ENCODE measurements at places on chromosomes 12 and 14.

- no peak for DNase-seq
These were observed 136.7 kb downstream of the PDE3A start for GRCh38 chr12:20505056-20505455.

DNA sequence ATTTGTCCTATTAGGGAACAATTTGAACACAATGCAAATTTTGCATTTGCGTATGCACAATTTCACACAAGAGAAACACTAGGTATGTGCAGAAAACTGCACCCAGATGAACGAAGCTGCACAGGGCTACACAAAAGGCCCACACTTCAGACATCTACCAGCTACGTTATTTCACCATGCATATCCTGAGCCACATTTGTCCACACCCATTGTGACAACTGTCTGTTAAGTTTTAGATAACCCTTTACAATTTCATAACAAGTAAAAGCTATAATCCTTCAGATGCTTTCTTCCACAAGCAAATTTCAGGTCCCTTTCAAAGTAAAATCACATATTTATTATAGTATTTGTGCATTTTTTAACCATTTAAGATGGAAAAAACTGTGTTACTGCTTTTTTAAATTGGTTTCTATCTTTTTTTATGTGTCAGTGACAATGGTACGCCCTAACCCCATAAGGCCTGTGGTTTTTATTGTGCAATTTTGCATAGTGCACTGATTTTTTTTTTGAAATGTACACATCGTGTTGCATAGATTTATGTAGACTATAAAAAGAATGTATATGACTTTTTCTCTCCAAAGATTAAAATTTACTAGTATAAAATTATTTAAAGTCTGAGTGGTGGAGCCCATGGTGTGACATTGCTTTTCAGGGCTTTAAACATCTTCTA, 87.8 kb upstream of the BTG1 start:
- DNase-seq, result no peak

DNA sequence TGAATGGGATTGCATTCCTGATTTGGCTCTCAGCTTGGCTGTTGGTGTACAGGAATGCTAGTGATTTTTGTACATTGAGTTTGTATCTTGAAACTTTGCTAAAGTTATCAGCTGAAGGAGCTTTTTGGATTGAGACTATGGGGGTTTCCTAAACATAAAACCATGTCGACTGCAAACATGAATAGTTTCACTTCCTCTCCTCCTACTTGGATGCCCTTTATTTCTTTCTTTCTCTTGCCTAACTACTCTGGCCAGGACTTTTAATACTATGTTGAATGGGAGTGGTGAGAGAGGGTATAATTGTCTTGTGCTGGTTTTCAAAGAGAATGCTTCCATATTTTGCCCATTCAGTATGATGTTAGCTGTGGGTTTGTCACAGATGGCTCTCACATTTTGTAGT, 141.5 kb downstream of the CEP83 start:
- no peak for DNase-seq

GRCh38 chr12:47033081-47033480, 46.3 kb upstream of the PCED1B start:
- no peak for DNase-seq

DNA sequence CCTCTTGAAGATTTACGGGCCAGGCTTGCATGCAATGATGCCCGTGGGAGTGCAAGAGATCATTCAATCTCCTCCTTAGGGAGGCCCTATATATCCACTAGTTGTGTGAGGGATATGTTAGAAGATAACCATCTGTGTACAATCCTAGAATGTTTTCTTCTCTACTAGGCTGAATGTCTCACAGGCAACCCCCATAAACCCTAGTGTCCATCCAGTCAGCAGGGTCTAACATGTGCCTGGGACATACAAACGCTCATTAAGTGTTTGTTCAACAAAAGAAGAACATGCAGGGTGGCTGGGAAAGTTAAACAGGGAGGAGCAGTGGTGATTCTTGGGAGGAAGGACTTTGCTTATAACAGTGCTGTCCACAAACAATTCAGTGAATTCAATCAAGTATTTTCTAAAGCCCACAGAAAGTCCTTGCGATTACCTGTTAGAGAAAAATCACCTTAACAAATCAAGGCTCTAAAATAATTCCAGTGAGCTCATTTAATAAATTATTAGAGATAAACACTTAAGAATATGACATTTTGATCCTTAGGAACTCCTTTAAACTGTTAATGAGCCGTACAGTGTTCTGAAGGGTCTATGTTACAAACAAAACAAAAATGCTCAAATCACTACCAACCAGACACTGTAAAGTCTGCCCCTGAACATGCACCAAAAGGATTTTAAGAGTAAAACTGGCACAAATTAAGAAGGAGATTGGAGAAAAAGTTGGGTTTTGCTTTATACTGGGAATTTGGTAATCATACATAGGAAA, 96.6 kb upstream of the FERMT2 start:
- DNase-seq, result no peak

DNA sequence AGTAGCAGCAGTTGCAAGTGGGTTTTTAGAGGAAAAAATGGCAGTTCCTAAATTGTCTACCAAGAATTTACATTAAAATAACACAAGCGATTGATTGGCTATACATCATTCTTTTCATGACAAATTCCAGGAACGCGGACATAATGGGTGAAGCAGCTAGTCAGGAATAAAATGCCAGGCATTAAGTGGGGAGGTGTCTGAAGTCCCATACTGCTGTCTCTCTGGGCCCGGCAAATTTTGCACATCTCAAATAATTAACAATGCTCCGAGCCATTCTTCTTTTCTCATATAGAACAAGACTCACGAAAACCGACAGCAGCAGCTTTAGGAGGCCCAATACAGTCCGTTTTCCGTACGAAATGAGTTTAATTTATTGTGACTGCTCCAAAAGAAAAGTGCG, 696 bp downstream of the RPL36AL start:
- DNase-seq, result no peak

DNA sequence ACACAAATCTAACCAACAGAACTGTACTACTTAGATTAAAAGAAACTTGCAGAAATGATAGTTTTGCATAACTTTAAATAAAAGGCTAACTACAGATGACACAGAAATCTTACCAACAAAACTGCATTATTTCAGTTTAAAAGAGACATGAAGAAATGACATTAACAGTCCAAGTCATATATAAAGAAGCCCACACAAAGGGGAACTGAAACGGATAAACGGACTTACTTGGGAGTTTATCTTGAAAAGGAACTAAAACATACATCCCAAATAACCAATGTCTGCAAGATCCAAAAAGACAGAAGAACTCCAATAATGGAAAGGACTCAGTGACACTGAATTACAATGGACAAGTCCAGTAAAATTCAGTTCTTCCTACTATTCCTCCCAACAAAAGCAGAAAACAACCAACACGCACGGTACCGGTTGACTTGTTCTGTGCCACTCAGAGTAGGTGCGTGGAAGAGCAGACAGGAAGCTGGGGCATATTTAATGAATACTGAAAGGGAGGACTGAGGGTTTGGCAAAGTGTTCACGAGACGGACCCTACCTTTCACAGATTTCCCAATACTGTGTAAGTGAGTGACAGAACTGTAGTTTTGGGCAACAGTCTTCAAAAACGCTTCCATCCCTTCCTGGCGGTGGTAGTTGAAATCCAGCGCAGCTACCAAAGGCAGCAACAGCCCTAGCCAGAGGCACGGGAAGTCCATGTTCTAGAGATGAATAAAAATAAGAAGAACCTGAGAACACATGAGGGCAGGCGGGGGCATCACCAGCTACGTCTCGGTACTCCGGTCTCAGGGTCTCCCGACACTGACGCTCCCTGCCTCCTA, 627 bp downstream of the CPM start:
- no peak for DNase-seq

DNA sequence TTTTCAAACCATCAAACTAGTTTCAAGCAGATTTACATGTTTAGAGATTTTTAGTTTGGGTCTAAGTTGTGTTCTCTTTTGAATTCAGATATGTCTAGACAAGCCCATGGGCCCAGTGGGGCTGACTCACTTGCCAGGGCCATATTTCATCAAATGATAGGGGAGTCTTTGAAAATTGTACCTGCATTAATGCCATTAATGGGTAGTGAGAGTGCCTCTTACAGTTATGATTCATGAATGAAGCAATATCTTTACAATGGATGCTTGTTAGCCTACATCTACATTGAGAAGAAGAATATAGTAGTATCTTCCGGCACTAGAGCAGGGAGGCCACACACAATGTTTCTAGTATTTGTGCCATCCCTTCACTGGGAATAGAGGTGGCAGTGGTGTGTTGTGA, 174.2 kb upstream of the E2F7 start:
- DNase-seq, result no peak

DNA sequence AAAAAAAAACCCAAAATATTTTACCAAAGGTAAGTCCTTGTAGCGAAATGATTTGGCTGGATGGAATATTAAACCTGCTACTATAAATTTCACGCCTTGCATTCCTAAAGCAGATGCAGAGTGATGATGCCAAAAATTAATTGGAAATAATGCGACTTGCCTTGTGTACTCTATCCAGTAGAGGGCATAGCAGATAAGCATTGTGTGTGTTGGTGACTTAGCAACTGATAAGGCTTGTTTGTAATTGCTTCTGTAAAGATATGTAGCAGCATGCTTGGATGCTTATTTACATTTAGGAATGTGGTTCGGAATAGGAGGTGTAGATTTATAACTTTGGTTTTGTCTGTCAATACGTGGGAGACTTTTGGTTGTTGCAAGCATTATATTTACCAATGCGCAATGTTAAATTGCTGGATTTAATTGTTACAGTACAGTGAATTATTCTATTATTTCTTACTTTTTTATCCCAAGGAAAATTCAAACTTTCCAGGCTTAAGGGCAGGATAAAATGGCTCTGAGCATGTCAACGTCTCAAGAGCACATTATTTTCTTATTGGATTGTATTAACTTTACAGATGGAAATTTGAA, 80.5 kb downstream of the TMEM260 start:
- DNase-seq, result no peak

GRCh38 chr14:100222224-100223093, 16.5 kb upstream of the YY1 start:
- DNase-seq, result no peak

DNA sequence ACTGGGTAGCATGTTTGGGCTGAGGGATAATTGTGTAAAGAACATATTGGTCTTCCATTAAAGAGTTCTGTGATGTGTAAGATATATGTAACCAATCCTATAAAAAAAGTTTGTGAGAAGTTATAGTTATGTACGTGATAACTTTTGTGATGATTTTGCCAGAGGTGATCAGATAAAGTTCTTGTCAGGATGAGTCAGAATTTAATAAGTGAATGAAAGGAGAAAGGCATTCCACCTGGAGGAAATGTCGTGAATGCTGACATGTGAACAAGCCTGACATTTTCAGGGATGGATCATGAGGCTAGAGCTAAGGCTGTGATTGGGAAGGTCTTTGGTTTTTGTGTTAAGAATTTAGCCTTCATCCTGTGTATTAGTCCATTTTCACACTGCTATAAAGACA, 241.5 kb downstream of the SNAPC1 start:
- no peak for DNase-seq

- DNase-seq, result no peak
These were observed 15.6 kb downstream of the BCL2L14 start for GRCh38 chr12:12086362-12086761.

DNA sequence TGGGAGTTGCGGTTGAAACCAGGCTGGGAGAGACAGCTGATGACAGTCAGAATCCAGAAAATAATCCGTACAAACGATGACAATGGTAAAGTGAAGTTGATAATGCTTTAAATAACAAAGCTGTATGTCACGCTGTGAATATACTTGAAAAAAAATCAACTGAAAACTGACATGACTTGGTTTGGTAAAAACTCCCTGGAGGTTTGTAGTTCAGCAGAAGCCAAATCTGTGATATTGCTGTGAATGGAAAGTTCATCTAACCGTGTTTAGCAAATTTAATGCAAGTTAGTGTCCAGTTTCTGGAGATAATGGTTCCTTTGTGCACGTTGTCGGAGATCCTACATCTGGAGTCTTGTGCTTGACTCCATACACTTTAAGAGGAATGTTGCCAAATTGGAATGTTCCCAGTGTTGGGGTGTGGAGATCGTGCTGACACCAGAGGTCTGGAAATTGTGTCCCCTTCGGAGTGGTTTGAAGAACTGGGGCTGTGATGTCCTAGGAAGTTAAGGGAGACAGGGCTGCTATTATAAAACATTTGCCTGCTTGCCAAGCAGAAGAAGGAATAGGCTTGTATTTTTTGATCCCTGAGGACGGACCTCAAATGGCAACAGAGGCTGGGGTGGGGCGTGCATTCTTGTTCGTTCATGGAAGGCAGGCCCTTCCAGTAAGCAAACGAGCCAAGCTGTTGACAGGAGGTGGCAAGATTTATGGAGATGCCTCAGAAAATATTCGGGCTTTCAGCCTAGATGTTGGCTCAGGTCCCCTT, 30.6 kb downstream of the PPFIBP1 start:
- no peak for DNase-seq

- no peak for DNase-seq
These were observed 125.9 kb downstream of the ALX1 start for GRCh38 chr12:85405781-85406522.

- no peak for DNase-seq
These were observed 1.7 kb downstream of the OTUB2 start for GRCh38 chr14:94027566-94028449.

- no peak for DNase-seq
These were observed 1133.2 kb upstream of the TMEM132C start for GRCh38 chr12:127133675-127134335.

DNA sequence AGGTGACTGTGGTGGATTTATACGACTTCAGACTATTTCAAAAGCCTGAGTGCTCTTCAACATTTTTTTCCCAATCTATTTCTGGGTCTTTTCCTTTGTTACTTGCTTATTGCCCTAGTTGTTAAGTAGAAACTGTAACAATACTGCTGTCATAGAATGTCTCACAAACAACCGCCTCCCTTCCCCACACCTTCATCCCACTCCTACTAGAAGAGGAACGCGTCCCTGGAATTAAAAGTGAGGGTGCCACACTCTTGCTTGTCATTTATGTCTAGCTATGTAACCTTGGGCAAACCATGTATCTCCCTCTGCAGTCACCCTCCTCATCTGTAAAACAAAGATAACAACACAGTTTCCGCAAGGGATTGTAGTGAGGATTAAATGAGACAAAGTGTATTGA, 8.6 kb downstream of the BRAP start:
- no peak for DNase-seq

DNA sequence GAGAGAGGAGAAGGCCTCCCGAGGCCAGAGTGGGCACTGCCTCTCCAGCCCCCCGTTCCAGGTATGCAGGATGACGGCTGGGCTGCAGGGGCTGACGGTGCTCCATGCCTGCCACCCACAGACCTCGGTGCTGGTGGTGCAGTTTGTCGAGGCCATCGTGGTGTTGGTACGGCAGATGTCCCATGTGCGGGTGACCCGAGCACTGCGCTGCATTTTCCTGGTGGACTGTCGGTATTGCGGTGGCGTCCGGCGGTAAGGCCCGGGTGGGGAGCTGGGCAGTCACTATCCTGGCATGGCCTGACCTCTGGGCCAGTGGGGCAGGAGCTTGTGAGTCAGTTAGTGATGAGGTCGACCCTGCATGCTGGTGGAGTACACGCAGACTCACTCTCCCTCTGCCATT, 47.4 kb downstream of the TPCN1 start:
- no peak for DNase-seq

DNA sequence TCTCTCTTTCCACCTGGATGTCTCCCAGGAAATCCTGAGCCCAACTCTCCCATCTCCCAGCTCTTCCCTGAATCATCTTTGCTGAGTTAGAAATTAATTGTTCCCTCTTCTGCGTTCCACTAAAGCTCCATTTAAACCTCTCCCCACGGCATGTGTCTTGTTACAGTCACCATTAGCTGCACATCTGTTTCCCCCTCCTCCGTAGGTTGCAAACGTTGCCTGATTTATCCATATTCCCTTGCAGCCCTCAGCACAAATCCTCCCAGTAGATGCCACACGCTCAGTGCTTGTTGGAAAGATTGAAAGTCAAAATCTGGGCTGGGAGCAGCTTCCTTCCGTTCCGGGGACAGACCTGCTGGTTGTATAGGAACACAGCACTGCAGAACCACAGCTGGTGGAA, 90.4 kb downstream of the SLC24A4 start:
- no peak for DNase-seq
